Cortex of kidney (tissue), 1 donor: ENCODE measurements at places on chromosomes 5 and 9.

GRCh38 chr5:41009232-41009631 lies 61.9 kb downstream of the MROH2B start:
- DNase-seq, result no peak

DNA sequence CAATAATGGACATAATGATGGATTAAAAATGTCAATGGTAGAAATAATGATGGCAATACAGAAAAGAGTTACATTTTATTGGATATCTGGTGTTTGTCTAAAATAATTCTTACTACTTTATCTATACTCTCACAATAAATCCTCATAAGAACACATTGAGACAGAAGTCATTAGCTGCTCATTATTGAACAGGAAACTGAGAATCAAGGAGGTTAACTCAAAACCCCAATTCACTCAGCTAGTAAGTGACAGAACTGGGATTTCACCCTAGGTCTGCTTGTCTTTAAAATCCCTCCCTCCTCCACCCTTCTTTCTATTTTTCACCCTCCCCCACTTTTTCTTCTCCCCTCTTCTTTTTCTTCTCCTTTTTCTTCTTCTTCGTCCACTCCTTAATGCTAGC lies 285.8 kb upstream of the TNC start:
- no peak for DNase-seq

- DNase-seq, result no peak
Measured at GRCh38 chr9:133111808-133112662, 9.0 kb downstream of the RALGDS start.

DNA sequence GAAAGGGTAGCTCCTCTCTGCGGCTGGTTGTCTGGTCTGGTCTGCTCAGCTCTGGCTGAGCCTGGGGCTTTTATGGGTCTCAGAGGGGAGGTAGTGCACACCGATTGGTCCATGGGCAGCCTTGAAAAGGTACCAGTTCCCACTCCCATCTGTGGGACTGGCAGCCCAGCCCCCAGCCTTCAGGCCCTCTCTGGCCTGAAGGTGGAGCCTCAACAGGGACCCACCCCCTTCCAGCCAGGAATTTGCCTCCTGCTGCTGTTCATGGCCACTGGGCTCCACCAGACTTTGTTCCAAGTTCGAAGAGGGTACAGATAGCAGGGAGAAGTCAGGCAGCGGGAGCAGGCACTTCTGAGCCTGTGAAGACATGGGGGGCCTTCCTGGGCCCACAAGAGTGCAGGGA lies 165.3 kb upstream of the SLC27A6 start:
- no peak for DNase-seq

GRCh38 chr5:179879003-179879689 lies 20.5 kb upstream of the MRNIP start:
- DNase-seq, result no peak

- DNase-seq, result no peak
Measured at GRCh38 chr9:80797101-80797829, 892.1 kb downstream of the TLE1 start.

DNA sequence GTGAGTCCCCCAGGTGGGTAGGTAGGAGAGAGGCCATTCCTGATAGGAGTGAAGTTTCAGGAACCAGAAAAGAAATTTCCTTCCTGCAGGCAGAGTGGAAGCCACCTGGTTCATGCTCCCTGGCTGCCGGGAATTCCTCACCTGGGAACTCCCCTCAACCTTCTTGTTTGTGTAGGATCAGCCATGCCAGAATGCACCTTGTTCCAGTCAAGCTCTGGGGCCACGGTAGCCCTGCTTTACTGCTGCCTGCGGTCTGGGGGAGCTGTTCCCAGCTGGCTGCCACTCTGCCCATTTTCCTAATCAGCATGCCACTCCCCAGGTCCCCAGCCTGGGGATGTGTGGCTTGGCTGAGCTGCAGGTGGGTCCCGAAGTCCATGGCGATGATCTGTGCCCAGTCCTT lies 18.7 kb upstream of the B4GALT1 start:
- no peak for DNase-seq

- no peak for DNase-seq
Measured at GRCh38 chr9:13432904-13433303, 153.4 kb upstream of the MPDZ start.

- no peak for DNase-seq
Measured at GRCh38 chr9:72334658-72335337, 30.2 kb downstream of the ZFAND5 start.

DNA sequence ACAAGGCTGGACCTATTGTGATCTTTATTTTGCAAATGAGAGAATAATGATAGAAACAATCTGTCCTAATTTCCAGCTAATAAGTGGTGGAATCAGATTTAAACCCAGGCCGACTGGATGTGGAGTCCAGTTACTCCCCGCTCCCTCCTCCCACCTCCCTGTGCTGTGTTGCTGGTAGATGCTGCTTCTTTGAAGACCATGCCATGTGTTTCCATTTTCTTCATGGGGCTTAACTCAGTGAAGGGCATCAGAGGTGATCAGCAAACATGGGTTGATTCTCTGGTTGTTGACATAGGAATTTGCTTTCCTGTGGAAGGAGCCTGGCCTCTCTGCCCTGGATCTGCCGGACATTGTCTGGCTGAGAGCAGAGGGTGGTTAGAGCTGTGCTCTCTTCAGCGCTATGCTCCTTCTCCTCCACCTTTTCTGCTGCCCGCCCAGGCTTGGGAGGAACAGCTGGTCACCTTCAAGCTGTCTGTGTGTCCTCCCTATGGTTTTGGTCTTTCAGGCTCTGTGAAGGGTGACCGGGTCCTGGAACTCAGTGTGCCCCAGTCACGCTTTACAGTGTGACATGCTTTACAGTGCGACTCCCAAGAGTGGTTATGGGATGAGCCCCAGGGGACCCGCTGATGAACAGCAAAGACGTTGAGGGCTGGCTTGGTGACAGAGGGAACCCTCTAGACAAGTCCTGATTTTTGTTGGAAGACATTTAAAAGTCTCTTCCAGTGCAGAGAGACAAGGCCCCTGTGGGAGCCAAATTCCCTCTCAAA lies 68.4 kb upstream of the RPS23 start:
- no peak for DNase-seq

DNA sequence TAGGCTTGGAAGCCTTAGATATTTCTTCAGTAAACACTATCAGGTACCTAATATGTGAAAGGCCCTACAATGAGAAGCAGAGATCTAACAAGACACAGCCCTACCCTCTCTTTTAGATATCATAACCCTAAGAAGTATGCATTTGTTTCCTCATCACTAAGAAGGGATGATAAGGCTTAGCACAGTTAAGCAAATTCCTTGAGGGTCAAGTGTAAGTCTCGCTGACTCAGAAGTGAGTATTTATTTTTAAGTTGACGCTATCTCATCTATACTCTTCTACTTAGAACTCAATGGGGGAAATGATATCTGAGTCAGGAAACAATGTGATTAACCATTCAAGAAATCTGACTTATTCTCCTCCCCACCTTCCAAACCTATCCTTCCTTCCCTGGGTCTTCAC lies 149.7 kb downstream of the ESM1 start:
- DNase-seq, result no peak

DNA sequence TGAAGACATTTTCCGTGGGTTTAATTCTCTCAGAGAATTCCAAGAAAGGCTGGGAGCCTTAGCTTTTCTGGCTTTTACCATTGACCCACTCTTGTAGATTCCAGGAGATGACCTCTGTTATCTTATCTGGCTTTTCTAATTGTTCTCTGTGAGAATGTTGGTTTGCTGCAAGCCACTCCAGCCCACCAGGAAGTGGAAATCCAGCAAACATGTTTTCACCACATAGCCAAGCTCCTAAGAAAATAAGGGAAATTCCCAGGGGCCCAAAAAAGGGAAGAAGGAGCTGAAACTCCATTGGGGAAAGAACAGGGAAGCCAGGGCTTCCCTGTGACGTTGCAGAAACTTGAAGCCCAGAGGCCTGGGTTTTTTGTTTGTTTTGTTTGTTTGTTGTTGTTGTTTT lies 19.7 kb downstream of the GPR107 start:
- no peak for DNase-seq

- DNase-seq, result no peak
Measured at GRCh38 chr5:172777881-172778814, 7.2 kb upstream of the DUSP1 start.

GRCh38 chr9:87109231-87109631 lies 161.9 kb upstream of the GAS1 start:
- no peak for DNase-seq

DNA sequence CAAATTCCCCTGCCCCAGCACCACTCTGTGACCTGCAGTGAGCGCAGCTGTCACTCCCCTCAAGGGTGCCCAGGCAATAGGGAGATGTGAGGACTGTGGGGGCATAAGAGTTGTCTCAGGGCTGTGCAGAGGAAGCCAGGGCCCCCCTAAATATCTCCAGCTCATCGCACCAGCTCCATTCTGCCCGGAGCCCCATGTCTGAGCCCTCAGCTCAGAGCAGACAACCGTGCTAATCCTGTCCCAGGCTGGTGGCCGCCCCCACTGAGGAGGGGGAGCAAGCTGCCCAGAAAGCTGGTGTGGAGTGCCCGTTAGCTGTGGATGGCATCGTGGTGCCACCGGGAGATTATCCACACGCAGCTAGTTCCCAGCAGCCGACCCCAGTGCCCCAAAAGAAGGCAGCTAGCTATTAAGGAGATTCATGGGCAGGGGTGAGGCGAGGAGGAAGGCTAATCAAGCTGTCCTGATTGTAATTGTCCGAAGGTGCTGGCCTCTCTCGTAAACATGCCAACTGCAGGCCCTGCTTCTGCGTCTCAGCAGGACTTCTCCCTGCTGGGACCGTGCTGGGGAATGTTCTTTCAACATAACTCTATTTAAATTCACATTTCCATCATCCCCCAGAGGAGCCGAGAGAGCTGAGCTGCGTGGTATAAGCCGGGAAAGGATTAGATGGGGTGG lies 17.0 kb upstream of the FIBCD1 start:
- DNase-seq, result no peak

GRCh38 chr9:93826905-93827544 lies 128.1 kb downstream of the BARX1 start:
- DNase-seq, result no peak

DNA sequence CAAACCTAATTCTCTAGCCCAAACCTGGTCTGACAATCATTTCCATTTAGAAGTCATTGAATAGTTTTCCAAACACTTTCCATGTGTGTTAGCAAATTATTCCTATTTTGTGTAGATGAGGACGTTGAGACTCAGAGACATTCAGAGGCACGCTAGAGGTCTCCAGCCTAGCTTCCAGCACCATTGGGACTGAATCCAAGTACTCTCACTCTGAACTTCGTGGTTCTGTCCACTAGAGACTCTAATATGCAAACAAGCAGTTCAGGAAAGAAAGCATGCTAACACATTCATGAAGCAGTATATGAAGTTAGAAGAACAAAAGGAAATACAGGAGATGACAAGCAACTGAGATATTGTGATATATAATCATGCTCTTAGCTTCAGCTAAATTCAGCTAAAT lies 354.8 kb downstream of the NTRK2 start:
- DNase-seq, result no peak

DNA sequence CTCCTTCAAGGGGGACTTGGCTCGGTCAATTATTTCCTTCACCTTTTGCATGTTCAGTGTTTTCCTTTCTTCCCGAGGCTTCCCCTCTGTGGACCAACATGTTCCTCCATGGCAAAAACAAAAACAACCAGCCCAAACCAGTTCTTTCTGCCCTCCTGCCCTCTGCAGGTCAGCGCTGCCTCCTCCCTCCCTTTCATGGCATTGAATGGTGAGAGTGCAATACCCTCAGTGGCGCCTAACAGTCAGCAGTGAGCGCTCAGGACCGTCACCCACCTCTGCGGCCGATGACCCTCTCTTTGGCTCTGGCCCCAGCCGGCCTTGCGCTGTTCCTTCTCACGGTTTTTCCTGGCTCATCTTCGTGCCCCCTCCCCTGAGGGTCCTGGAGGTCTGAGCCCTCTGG lies 34.4 kb upstream of the GNE start:
- no peak for DNase-seq

DNA sequence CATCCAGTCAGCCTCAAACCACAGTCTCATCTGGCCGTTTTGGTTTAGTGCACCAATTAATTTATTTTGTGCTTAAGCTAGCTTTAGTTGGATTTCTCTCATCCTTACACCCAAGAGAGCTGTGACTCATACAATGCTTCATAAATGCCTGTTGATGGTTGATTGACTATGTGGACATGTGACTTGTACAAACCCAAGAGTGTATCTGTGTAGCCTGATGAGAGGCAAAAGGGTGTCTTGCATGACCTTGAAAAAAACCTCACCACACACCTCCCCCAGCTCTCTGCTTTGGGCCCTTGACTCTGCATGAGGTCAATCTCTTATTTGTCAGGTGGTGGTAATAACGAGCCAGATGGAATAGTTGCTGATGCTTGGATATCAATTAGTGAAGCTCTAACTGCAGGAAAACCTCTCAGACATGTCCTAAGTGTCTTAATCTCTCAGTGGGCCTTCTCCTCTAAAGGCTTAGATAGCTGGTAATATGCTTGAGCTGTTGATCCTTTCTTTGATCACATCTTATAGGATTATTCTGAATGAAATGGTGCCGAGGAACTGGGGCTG lies 10.6 kb upstream of the GLRA1 start:
- no peak for DNase-seq

DNA sequence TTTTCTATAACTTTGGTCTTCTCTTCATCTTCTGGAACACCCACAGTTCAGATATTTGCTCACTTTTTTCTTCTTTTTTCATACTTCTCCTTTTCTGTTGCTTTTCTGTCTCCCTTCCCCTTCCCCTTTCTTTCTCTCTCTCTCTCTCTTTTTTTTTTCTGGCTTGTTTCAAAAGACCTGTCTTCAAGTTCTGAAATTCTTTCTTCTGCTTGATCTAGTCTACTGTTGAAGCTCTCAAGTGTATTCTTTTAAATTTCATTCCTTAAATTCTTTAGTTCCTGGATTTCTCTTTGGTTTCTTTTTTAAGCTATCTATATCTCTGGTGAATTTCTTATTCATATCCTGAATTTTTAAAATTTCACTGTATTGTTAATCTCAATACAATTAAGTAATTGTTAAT lies 11.2 kb downstream of the ALG2 start:
- DNase-seq, result no peak

DNA sequence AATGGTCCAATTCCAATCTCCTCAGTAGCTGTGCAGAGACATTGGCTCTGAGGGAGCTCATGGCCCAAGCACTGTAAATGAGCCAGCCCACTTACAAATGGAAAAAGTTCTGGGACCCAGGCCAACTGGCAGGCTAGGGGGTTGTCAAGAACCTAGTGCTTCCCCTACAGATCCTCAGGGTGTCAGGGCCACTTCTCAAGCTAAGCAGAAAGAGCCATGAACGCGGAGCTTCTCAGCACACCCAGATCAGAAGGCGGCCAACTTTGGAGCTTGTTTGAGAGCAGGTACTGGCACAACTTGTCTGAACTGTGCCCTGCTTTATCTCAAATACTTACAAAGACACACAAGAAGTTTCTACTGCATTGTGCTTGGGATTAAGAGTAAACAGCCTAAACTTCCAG lies 17.5 kb downstream of the TLE1 start:
- DNase-seq, result no peak

DNA sequence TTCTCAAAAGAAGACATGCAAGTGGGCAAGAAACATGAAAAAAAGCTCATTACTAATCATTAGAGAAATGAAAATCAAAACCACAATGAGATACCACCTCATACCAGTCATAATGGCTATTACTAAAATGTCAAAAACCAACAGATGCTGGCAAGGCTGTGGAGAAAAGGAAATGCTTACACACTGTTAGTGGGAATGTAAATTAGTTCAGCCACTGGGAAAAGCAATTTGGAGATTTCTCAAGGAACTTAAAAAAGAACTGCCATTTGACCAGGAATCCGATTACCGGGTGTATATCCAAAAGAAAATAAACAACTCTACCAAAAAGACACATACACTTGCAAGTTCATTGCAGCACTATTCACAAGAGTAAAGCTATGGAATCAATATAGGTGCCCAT lies 595.4 kb upstream of the RIOK2 start:
- DNase-seq, result no peak

GRCh38 chr5:101024299-101024698 lies 121.2 kb upstream of the ST8SIA4 start:
- no peak for DNase-seq
